ENCODE measurements at places on chromosomes 5 and 9.
A peak's percentile ranks its signal among the peaks of the same experiment; 100 is the strongest.

DNA sequence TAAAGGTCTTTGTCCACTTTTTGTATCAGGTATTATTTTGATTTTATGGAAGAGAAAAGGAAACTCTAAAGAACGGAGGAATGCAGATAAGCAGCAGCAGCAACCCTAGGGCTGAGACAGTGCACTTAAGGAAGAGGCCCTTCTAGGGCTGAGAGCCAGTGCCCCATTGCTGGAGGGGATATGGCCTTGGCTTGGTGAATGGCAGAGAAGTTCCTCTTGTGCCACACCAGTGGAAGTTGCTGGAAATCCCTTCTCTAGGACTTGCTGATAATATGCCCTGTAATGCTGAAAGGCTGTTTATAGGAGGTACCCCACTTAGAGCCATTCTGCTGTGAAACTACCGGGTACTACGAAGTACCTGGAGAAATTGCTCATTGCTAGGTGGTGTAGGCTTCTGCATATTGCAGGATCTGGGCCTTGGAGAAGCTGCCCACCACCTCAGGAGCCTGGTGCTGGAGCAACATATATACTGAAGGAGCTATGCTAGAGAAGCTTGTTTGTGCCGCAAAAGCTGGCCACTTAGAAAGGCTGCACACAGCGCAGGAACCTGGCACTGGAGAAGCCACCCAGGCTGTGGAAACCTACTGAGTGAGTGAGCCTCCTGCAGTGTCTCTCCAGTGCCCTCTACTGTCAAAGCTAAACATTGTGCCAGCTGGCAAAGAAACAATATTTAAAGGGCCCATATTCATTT is 9.6 kb upstream of the UBTD2 start:
- no peak for DNase-seq

- no peak for DNase-seq
These were observed 692.4 kb upstream of the CDH6 start for GRCh38 chr5:30501065-30501464.

- DNase-seq, result no peak
These were observed 103.9 kb downstream of the SPOCK1 start for GRCh38 chr5:137395011-137395755.

DNA sequence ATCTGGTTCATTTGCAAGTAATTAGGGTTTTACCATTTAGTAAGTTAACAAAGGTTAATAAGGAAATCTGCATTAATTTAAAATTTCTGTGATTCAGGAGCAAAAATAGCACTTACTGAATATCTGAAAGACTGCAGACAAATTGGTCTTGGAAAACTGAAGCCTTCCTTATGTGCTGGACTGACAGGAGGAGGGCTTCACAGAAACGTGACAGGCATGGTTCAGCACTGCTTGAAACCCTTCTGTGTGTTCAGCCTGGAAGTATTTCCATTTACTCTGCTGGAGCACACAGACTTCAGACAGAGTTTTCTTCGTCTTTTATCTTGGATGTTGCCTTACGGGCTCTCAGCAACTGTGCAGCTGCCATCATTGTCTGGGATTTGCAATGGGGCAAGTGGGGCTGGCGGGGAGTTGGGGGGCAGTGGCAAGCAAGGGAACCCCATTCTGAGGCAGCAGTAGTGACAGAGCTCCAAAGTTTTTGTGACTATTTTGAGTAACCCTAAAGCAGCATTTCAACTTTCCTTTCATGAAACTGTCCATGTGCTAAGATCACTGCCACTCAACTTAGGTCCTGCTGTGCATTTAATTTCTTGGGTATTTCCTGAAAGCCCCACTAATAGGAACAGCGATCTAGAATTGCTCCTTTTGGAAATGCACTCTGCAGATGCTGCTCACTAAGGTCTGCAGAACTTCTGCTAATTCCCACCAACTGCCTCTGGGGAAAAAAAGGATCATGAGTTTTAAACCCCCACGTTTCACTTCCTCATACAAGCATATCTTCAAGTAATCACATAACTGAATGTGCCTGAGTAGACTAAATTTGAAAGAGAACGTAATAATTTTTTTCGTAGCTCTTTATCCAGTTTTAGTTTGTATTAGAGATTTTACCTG is 56.6 kb downstream of the KCNN2 start:
- DNase-seq, result no peak

GRCh38 chr5:25119650-25120049 is 474.9 kb upstream of the CDH10 start:
- peak; percentile 10 for DNase-seq

DNA sequence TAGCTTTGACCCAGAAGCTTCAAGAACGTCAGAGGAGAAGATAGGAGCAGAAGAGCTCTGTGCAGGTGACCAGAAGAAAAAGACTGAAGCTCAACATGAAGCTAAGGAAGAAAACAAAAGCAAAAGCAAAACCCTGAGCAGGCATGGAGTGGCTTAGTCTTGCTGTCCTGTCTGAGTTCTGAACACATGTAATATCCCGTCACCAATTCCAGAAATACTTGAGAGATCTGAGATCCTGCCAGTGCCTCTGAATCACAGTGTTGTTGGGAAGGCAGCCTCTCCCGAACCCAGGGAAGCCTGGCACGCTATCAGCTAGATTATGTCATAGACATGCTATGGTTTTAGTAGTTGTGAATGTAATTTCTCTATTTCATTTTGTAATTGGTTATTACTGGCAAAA is 235.7 kb downstream of the ICE1 start:
- no peak for DNase-seq

- no peak for DNase-seq
These were observed 265.2 kb downstream of the GADD45G start for GRCh38 chr9:89869793-89870580.

DNA sequence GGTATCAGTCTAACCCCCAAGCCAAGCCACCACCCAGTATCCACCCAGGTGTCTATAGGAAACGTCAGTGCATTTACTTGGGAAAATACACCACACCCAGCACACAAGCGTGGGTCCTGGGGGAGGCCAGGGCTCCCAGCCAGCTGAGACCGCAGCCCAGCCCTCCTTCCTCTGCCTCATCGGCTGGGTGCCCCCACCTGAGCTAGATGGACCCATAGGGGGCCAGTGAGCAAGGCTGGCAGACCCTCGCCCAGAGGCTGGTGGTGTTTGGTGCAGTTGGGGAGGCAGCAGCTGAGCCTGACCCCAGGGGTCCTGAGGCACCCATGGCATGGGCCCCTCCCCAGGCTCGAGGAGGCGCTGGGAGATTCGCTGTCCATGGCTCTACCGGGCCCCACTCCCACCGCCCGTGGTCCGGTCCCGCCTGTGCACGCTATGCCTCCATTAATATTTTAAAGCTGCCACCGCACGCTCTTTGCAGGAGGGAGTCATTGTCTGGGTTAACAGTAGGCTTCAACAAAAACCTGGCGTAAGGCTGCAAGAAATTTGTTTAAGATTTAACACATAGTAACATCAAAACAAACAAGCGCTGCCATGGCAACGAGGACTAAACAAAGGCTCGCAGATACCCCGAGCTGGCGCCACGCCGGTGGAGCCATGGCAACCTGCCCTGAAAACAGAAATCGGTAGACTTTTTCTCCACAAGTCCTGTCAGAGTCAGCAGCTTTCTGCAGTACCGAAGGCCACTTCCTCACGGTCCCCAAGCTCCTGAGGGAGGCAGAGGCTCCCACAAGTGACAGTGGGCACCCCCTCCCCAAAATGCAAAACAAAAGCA is 20.6 kb downstream of the TPPP start:
- peak; percentile 19 for DNase-seq

- DNase-seq, result no peak
These were observed 1.7 kb downstream of the MEGF9 start for GRCh38 chr9:120712539-120713031.

DNA sequence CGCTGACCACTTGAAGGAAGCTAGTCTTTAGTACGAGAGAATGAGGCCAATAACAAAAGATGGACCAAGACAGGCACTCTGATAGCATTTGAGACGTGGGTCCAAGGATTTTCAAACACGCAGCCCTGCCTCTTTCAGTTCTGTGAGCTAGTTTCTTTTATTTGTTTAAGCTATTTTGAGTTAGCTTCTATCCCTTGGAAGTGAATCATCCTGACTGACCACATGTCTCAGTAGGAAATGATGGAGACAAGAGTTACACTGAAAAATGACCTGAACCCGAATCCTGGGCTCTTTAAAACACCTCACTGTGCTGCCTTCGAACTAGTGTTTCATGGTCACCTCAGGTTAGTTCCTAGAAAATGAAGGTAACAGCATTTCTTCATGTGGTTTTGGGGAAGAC is 9.9 kb downstream of the TEK start:
- no peak for DNase-seq

DNA sequence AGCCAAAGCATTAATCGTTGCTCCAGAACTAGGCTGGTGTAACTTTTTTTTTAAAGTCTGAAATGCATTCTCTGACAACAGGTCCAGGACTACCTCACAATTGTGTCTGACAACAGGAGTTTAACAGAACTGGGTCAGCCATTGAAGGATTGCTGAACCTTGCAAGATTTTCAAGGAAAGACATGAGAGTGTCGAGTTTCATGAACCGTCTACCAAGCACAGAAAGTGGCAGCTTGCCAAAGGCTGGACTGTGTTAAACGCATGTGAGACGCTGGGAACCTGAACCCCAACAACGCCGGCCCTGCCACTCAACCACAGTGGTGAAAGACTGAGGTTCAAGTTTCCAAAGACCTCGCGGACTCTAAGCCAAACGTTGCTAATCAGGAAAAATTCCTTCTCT is 79.1 kb downstream of the LHFPL2 start:
- peak; percentile 11 for DNase-seq

DNA sequence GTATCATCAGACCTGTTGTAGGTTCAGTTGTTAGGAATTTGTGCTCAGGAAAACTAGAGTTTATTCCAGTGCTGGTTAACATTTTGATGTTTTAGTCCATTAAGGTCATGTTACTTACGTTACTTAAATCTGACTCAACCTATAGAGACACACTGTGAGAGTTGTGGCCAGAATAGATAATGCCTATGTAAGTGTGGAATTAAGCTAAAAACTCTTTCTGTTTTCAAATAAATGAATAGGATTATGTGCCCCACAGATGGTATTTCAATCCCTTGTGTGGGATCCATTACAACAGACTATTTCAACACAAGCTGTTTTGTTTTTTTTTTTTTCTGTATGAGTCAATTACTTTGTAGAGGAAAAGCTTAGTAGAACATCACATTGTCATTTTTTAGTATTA is 68.1 kb downstream of the MEGF10 start:
- peak; percentile 79 for DNase-seq

GRCh38 chr5:123937230-123937629 is 425.3 kb downstream of the CSNK1G3 start:
- DNase-seq, result no peak

DNA sequence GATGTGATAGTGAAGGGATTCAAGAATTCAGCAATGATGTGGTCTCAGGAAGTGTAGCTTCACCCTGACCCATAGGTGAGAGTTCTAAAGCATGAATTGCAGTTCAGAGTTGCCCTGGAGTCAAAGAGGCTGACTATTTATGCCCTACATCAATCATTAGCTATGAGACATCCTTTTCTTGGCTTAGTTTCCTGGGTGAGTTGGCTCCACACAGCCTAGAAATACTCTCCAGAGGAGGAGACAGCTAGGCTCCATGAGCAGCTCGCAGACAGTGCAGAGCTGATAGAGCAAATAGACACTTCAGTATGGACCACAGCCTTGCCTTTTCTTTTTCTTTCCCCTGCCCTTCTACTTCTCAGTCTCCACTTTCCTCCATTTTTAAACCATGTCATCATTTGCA is 1651.8 kb downstream of the MAT2B start:
- DNase-seq, result no peak

DNA sequence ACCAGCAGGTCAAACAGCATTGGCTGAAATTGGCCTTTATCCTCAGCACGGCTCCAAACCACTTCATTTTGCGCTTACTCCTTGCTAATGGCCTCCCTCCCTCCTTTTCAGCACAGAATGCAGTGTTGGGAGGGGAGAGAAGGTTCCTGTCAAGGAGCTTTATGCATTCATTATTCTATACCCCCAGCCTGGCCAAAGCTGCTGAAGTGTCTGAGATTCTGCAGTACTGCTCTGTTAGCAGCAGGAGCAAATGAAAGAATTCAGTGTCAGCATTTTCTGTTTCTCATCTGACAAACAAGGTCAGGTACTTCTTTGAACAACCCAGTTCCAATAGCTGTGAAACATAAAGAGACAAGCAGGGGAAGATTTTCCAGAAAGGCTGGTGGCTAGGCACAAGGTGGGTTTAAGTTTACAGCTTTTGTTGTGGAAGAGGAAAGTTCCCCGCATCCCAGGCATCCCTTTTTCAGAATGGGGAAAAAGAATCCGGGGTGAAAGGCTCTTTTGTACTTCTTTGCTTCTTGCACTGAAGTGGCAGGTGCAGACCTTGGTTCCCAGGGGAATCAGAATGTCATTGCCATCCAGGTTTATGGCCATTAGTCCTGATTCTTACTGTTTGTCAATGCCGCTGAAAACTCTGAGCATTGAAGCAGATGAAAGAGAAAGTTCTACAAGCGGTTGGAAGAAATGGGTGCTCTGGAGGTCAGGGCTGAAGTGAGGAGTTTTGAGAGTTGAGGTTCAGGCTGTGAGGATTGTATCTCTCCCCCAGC is 109.3 kb upstream of the APC start:
- DNase-seq, result no peak

DNA sequence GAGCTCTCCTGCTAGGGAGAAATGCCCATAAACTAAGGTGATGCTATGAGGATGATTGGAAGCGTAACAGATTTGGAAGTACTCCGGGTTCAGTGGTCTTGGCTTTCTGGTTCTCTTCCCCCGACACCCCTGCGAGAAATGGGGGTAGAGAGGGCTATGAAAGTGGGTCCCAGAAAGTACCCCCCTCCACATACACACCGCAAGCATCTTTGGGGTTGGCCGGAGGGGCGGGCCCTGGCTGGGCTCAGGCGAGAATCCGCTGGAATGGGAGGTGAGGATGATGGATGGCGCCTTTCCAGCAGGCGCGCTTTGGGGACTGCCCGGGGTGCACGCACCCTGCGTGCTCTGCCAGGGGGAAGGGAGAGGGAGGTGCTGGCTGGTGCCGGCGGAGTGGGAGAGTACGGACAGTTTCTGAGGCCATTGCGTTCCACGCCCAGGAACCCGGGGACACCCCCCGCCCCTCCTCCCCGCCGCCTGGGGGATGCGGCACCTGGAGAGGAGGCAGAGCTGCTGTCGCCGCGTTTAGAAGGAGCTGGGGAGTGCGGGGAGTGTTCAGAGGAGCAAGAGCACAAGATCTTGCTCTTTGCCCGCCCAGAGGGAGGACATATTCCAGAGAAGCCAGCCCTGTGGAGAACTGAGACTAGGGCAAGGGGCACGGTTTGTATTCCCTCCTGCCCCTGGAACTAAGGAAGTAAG is 1.9 kb downstream of the PCSK5 start:
- peak; percentile 2 for DNase-seq

- no peak for DNase-seq
These were observed 92.7 kb downstream of the SV2C start for GRCh38 chr5:76175821-76176403.

GRCh38 chr9:124774129-124774978 is 2.6 kb upstream of the OLFML2A start:
- DNase-seq, result no peak

- no peak for DNase-seq
These were observed 5.5 kb downstream of the CCL19 start for GRCh38 chr9:34685591-34685990.

- DNase-seq, result no peak
These were observed 37.3 kb upstream of the TMEM252 start for GRCh38 chr9:68577774-68578591.

- no peak for DNase-seq
These were observed 10.0 kb upstream of the CNTFR start for GRCh38 chr9:34599546-34599945.

All from NCI-H524 treated with DMSO at 0.1 percent for 48 hours (cell line).